ENCODE measurements at places on chromosomes 6 and 20.

DNA sequence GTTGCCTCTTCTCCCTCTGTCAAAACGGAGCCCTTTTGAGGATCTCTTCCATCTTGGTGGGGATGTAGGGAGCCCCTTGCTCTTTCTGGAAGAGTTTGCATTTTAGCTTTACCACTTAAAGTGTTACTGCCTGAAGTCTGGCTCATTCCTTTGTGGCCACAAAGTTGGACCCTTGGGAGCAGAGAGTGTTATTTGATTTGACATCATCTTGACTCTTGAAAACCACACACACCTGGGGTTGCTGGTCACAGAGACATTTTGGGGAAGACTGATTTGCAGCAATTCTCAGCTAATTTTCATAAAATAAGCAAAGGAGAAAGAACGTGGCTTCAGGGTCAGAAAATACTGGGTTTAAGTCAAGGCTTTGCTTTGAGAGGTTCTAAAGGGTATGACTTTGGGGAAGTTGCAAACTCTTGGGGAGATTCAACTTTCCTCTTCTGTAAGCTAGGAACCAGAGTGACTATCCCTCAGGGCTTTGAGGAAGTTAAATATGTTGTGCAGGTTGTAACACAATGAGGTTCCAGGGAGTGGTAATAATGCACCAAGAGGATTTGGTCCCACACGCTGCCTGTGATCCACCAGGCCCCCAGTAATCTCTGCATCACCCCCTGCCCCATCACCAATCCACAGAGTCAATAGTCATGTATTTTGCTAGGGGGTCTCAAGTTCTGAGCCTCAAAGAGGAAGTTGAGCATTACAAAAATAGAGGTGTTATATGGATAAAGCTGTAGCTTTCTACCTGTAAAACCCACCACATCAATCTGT lies 141.6 kb upstream of the SLC24A3 start:
- DNase-seq = no peak

DNA sequence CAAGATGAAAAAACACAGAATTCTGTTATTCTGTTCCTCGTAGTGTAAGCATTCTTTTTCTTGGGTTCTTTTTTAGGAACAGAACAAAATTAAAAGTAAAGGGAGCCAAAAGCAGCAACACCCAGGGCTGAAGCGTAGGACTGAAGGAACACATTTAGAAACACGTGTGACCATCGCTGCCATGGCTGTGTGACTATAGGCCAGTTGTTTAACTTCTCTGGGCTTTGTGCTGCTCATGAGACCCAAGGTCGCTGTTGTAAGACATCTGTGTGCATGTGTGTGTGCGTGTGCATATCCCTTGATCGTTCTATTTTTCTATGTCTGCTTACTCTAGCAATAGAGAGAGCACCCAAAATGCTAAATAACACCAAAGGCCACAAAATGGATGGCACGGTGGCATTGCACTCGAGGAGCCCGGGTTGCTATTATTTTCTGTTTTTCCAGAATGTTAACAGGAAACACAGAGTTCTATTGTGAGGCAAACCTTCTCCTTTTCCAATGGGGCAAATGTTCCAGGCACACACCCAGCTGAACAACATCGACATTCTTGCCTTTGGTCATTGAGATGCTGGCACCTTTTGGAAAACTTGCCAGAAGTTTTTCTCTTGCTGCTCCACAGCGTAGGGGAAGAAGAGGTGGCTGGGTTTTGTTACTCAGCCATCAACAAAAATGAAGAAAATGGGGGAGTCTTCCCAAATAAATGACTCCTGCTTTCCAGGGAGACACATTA lies 267.8 kb upstream of the ECI2 start:
- DNase-seq = no peak

GRCh38 chr6:105374010-105374420 lies 28.9 kb downstream of the PREP start:
- DNase-seq = no peak

- no peak for DNase-seq
These were observed 141.3 kb upstream of the INSM1 start for GRCh38 chr20:20226554-20226953.

DNA sequence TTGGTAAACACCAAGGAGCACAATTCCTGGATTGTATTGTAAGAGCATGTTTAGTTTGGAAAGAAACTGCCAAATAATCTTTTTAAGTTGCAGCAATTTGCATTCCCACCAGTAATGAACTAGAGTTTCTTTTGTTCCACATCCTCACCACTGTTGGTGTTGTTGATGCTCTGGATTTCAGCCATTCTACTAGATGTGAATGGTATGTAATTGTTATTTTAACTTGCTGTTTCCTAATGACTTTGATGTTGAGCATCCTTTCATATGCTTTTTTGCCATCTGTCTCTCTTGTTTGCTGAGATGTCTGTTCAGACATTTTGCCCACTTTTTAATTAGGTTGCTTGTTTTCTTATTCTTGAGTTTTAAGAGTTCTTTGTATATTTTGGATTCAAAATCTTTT lies 1654.1 kb downstream of the GRIK2 start:
- no peak for DNase-seq

GRCh38 chr6:39114388-39114703 lies 640 bp downstream of the SAYSD1 start:
- no peak for DNase-seq

DNA sequence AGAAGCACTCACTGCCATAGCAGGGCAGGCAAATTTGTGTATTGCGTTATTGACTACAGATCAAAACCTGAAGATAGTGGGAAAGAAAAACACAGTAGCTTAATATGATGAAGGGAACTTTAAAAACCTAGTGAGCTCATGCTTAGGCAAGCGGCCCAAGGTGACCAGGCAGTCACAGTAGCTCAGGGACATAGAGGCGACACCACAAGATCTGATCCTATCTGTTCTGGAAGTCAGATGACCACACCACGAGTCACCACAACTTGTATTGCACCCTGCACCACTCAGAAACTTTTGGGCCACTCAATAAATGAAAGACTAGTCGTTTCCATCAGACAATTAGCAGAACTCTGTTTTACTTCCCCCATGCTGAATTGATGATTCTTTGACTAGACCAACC lies 4.9 kb downstream of the CLIC5 start:
- DNase-seq = no peak

- no peak for DNase-seq
These were observed 425.6 kb downstream of the PLCB1 start for GRCh38 chr20:8557711-8558110.

DNA sequence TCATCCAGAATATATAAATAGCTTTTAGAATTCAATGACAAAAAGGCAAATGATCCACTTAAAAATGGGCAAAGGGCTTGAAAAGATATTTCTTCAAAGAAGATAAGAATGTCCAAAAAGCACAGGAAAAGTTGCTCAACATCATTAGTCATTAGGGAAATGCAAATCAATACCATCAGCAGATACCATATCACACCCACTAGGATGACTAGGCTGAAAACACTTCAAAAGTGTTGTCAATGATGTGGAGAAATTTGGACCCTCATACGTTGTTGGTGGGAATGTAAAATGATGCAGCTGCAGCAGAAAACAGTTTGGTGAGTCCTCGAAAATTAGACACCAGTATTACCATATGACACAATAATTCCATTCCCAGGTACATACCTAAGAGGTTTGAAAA lies 303.6 kb upstream of the SLC35B3 start:
- DNase-seq = no peak

- DNase-seq = no peak
These were observed 31.0 kb downstream of the ELOVL2 start for GRCh38 chr6:11012976-11013720.

GRCh38 chr6:89297695-89298351 lies 17.3 kb downstream of the GABRR2 start:
- DNase-seq = no peak

DNA sequence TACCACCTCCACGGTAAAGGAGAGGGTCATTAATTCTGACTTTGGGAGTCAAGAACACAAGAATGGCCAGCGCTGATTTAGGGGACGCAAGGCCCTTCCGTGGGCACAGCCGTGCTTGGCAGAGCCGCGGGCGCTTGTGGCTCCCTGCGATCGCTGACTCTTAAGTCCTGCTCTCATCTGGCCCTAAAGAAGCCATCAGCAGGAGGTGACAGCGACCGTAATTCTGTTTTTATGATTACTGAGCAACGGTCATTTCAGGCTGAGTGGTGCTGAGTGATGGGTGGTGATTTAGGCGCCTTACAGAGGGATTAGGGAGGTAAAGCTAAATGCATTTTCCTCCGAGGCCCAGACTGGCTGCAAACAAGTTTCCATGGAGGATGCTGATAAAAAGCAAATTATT lies 364.6 kb upstream of the SULF2 start:
- DNase-seq = no peak

DNA sequence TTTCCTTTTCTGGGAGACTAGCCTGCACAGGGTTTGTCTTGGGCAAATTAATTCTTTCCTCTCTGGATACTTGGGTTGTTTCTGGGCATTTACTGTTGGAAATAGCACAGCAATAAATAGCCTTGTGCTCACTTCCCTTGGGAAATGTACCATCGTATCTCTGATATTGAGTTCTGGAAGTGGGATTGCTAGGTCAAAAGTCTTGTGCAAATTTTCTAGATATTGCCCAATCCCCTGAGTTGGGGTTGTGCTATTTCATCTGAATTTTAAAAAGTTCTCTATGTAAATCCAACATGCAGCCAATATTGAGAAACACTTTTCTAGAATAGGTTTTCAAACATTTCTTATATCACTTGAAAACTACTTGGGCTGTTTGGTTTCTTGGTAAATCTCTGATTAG lies 64.0 kb upstream of the ELOVL5 start:
- DNase-seq = no peak

DNA sequence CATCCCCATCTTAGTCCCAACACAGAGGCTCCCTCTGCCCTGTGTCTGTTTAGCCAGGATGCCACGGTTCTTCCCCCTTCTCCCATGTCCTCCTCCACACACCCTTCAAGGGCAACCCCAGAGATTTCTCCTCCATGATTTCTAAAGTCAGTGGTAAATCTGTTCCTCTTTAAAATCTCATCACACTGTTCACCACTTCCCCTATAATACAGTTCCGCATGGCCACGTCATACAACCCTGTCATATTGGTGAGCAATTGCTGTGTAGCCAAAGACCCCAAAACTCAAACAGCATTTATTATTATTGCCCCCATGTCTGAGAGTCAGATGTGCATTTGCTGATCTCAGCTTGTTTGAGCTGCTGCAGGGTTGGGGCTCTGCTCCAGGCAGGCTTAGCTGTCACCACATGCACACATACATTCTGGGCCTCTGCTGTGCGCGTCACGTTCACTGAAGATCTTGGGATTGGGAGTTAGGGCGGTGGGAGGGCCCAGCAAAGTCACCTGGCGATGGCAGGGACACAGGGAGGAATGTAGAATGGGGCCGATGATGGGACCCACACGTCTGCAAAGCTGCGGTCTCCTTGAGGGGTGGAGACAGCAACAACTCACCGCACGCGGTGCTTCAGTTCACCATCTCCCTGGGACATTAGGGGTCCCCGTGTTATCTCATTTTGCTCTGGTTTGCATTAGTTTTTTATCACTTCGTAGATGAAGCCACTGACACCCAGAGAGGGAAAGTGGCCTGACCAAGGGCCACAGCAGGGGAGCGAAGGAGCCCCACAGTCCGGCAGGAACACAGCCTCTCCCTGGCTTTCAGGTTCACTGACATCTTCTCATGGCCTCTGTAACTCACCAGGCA lies 36.9 kb upstream of the CD93 start:
- no peak for DNase-seq

GRCh38 chr6:87847830-87848210 lies 145.8 kb upstream of the AKIRIN2 start:
- DNase-seq = no peak

GRCh38 chr6:110746680-110747079 lies 68.6 kb downstream of the CDK19 start:
- no peak for DNase-seq

- no peak for DNase-seq
These were observed 47.9 kb downstream of the YTHDF1 start for GRCh38 chr20:63167918-63168520.

DNA sequence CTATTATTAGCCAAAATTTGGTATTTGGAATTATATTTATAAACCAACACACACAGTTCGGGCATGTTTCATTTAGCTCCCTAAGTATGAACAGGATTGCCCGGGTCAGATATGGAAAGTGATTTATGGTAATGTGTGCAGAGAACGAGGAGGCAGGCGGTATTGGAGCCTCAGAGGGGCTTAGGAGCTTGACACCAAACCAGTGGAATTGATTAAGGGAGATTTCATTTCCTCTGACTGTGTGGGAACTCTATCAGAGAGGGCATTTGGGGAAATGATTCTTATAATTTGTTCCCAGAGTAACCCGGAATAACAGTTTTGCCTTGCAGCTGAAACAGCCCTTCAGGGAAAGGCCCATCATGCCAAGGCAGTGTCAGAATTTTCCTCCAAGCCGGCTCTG lies 115.1 kb upstream of the SPTLC3 start:
- no peak for DNase-seq

DNA sequence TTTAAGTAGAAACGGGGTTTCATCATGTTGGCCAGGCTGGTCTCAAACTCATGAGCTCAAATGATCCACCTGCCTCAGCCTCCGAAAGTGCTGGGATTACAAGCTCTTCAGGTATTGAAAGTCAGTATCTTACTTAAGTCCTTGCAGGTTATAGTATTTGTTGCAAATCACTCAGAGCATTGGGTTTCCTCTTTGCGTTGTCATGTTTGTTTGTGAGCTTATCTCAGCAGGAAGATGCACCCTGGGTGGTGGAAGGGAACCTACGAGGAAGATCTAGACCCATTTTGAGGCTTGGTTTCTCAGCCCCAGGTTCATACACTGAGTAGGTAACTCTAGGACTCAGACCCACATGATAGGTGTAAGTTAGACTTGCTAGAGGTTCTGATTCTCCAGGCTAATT lies 18.6 kb downstream of the MYH7B start:
- DNase-seq = no peak

GRCh38 chr6:139891471-139891870 lies 517.0 kb upstream of the CITED2 start:
- no peak for DNase-seq
